ENCODE measurements at places on chromosomes 2 and 18.
A peak's percentile ranks its signal among the peaks of the same experiment; 100 is the strongest.

DNA sequence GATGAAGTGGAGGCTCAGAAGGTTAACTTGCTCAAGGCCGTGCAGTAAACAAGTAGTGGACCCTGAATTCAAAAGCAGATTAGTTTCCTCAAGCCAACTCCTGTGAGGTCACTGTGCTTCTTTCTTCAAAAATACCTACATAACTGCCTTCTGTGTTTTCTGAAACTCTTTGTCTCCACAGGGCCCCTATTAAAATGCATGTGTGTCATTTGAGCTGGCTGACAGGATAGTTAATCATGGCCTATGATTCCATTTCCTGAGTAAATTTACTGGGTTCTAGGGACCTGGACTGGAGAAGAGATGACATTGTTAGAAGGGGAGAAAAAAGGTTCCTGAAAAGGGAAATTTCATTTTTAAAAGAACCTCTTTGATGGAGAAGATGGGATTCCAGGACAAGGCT lies 12.9 kb upstream of the DTNA start:
- no peak for DNase-seq

- no peak for DNase-seq
Measured at GRCh38 chr2:180202467-180202951, 195.4 kb upstream of the CWC22 start.

DNA sequence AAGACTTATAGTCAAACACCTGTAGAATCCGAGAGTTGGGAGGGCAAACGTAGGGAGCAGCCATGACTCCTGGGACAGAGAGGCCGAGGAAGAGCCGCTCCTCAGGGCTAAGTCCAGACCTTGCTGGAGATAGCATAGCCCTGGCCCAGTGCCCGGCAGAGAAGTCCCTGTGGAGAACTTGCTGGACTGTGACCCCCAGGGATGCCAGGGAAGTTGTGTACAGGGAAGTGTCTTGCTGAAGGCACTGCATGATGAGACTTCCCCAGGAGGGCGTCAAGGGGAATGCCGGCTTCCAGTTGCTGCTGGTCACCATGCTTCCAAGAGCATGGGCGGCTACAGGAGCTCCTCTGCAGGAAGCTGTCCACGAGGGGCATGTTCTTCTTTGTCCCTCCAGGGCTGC lies 8.6 kb upstream of the CNDP1 start:
- no peak for DNase-seq

DNA sequence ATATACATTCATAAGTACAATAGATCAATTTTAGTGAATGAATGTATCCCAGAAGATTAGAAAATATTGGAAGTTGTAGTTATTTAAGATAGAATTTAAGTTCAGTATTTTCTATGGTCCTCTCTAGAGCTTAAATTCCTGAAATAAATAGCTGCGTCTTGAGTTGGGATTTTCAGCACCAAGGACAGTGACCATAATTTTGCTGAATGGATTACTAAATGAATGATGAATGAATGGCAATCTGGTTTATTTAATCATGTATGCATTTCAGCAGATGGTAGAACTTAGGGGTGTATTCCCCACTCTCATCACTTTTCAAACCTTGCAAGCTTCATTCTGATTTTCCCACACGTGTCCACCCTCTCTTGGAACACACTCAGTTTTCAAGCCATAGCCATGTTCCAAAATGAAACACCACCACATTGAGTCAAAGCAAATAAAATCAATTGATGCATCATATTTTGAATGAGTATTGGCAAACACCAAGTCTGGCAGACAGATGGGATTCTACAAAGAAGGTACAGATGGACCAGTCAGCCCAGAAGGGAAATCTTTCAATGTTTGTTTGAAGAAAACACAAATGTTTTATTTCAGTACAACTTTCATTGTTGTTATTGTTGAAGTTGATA lies 362.2 kb upstream of the NXPH2 start:
- no peak for DNase-seq

DNA sequence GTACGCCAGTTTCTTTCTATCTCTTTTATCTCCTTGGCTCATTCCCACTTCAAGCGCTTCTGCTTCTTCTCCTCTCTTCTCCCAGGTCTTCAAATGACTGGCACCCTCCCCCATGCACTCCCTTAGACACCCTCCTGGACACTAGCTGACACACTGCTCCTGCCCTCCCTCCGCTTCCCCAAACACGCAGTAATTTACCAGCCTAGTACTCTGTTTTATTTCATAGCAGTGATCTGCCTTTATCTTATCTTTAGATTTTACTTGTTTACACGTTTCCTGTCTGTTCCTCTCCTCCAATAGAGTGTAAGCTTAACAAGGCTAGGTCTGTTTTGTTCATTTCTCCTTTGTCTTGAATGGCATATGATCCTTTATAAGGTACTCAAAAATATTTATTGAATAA lies 93.9 kb downstream of the SCN3A start:
- no peak for DNase-seq

- no peak for DNase-seq
Measured at GRCh38 chr2:12567411-12567810, 149.3 kb upstream of the TRIB2 start.

DNA sequence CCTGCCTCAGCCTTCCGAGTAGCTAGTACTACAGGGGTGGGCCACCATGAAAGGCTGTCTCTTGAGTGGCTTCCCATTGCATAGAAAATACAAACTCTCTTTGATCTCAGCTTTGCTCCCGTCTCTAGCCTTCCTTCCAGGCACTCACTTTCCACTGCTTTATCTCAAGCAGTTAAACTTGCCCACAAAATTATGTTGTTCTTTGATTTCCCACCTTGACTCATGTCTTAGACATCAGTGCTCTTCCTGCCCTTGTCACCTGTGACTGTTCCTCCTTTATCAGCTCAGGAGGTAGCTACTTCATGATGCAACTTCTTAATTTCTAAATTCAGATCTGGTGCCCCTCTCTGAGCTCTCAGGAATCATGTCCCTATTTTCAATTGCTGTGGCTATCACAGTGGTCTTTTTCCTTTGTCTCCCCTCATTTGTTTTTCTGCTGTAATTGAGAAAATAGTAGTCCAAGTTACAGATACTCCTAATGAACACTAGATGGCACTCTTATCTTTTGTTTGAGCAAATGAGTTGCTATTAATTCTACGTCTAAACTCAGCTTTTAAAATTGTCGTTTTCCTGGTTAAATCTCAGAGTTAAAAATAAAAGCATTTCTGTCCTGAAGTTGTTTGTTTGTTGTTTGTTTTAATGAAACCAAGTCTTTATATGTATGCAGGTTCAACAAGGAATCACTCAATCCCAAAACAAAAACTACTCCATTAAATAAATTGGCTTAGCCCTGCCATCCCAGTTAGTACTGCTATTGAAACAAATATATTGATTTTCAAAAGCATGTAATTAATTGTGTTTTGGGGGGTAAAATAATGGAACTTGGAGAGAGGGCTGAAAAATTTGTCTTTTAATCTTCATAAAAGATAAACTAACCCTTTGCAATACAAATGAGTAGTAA lies 46.9 kb upstream of the GREB1L start:
- DNase-seq = peak; percentile 22

- DNase-seq = no peak
Measured at GRCh38 chr2:9251154-9252001, 44.8 kb downstream of the ASAP2 start.

- no peak for DNase-seq
Measured at GRCh38 chr18:48620071-48620470, 81.2 kb downstream of the CTIF start.

DNA sequence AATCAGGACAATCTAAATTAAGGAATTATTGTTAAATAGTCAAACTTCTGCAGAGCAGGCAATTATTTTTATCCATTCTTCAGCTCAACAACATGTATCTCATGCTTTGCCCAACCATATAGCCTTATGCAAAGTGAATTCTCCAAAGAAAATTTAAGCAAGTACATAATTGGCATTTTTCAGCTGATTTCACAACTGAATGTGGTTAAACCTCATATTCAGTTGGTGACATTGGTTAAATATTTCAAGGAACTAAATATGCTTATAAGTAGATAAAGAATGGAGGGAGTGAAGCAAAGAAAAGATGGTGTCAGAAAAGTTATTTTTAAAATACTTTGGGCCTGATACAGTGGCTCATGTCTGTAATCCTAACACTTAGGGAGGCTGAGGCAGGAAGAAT lies 816.2 kb downstream of the NRXN1 start:
- no peak for DNase-seq

GRCh38 chr2:191112448-191112901 lies 38.3 kb downstream of the STAT4 start:
- no peak for DNase-seq

DNA sequence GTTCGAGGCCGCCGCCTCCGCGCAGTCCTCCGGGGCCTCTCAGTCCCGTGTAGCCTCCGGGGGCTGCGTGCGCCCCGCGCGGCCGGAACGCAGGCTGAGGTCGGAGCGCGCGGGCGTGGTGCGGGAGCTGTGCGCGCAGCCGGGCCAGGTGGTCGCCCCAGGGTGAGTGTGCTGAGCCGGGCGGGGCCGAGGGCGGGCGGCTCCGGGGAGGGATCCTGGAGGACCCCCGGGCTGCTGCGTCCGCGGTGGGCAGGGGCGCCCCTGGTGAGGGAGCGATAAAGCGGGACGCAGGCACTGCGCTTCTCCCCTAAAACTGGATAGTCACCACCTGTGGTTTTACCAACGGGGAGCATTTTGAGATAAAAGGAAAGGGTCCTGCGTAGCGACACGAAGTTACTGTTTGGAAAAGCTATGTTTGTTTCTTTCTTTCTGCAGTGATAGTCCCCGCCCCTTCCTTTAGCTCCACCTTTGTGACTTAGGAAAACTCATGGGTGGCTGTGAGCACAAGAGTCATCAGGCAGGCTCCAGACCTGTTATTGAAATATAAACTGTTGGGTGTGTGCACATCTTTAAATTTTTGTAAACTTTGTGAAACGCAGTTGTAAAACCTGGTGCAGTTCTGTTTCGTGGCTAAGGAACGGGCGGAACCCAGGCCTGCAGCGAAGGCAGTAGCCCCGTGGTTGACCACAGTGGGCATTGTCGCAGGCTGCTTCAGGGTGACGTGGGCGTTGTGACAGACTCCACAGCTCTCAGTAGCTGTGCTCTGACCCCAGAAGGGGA lies 687 bp downstream of the CTDP1 start:
- peak; percentile 63 for DNase-seq

GRCh38 chr2:204849892-204850291 lies 304.6 kb downstream of the PARD3B start:
- no peak for DNase-seq

DNA sequence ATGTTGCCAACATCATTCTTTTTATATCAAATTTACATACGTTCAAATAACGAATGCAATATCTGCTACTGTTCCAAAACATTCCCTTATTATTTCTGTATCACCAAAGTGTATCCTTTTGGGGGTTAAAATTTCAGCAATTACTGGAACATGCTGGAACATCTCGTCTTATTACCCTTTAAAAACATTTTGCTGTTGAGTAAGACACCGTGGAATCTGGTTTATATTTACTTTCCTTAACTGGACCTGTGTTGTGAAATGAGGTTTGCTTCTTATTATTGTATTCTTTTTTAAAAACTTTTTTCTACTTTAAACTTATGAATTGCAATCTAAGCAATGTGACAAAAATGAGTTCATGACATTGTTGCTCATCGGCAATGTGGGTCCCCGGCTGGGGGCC lies 87.4 kb upstream of the PTPRM start:
- no peak for DNase-seq

GRCh38 chr2:43124687-43125057 lies 101.7 kb downstream of the ZFP36L2 start:
- no peak for DNase-seq

DNA sequence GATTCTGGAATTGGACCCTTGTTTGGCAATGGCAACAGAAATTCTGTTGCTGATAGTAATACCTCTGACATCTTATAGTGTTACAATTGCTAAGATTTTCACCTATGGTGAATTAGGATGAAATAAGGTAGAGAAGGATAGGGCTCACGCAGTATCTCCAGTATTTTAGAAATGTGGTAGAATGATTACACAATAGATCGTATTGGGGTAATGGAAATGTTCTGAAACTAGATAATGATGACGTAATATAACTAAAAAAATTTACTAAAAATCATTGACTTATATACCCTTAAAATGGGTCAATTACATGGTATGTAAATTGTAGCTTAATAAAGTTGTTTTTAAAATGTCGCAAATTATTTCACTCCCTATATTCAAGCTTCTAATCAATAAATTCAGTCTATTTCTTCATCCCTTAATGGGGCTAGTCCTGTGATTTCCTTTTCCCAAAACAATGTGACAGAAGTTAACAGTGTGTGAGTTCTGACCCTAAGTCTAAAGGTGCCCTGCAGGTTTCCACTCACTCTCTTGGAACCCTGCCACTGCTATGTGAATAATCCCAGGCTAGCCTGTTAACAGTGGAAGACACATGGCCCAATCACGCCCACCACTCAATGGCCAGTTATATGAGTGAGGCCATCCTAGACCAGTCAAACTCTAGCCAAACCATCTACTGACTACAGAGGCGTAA lies 31.2 kb downstream of the USP37 start:
- DNase-seq = no peak

DNA sequence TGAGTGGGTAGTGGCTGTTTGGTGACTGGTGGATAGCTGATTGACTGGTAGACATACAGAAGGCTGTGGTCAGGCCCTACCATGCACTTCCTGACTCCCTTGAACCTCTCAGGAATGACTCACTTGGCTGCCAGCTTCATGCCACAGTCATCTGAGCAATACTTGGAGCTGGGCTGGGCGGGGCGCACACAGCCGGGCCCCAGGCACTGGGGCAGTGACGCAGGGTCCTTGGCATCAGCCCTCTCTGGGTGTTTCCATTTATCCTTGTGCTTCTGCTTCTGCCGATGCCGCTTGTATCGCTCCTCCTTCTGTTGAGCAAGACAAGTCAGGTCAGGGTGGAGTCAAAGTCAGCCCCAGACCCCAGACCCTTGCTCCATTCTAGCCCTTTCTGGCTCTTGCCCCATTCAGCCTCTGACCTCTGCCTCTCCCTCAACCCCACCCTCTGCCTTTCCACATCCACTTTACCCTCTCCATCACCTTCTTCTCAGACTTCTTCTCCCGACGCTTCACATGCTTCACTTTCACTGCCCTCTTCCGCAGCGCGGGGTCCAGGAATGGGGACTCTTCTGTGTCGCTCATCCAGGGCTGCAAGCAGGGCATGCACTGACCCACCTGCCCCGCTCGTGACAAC lies 3.0 kb upstream of the MBD1 start:
- DNase-seq = no peak

- no peak for DNase-seq
Measured at GRCh38 chr2:75021672-75022071, 63.2 kb downstream of the POLE4 start.

DNA sequence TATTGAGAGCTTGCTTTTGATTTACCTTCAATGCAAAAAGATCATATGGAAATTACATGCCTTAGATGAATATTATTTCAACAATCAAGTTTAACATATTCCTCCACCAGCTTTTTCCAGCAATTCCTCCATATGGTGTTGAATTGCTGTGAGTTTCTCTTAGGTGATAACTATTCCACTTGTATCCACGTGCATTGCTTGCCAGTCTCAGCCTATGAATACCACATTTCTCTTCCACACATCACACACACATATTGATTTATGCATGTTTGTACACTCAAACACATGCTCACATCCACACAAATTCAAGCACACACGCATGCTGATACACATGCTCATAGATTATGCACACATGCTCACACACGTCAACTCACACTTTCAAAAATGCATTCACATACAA lies 770.0 kb upstream of the LINC00305 start:
- no peak for DNase-seq

- DNase-seq = no peak
Measured at GRCh38 chr2:86211033-86211795, 12.0 kb downstream of the MRPL35 start.
